Skin of body (tissue), 3 donors: ENCODE measurements at places on chromosomes 12 and 14. TPM values are rescaled to one million over a fixed set of nuclear protein-coding genes. Genes with fewer than 3 reads are reported as not detected.

ST8SIA1 gene
- total RNA-seq: 6.0 TPM

- no peak for DNase-seq
Observed at GRCh38 chr12:68508576-68508975, 102.1 kb upstream of the RAP1B start.

DNA sequence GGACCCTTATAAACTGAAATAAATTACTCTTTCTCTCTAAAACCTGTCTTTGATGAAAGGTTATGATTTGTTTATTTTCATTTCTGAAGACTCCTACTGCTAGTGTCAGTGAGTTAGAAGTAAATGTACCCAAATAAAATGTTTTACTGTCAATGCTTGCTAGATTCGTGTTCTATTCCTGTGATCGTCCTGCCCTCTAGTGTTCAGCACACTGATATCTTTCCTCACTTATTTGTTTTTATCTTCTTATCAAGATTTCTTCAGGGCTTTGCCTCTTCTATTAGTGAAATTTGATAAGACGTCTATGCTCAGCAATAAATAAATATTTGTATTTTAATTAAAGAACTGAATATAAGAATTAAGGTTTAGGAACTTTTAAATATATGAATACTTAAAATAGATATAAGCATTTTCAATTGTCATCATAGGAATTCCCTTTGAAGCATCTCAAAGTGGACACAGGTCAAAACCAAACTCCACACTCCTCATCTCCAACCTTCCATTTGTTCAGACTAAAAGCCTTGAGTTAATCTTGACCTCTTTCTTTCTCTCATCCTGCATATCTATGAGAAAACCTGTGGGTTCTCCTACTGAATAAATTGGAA lies 75.8 kb downstream of the C12orf50 start:
- DNase-seq: peak; percentile 30

DNA sequence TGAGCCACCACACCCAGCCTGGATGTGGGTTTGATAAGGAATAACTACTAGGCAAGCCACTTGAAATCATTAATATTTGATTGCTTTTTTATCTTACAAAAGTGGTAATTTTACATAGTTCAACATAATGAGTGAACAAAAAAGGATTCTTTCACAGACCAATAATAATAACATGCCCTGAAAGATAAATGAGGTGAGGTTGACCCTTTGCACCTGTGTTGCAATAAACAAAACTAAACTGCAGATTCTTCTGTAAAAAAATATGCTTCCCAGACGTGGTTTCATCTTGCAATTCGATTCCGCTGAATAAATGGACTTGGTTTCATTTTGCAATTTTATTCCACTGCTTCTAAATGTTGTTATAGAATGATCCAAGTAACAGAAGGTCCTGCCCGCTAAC lies 1514.9 kb upstream of the TMEM132C start:
- DNase-seq: no peak

DNA sequence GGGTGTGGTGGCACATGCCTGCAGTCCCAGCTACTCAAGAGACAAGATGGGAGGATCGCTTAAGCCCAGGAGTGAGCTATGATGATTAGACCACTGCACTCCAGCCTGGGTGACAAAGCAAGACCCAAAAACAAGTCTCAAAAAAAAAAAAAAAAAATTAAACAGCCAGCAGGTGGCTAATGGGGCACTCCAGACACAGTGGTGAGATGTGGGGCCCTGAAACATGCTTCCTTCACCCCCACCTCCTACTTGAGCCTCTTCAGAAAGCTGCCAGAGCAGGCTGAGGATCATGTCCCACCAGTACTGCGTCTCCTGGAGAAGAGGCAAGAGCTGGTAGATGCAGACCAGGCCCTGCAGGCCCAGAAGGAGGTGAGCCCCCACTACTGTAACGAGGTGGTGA lies 2.1 kb downstream of the CFAP73 start:
- no peak for DNase-seq

- DNase-seq: peak; percentile 37
Observed at GRCh38 chr12:113912760-113913329, 53.3 kb downstream of the RBM19 start.

GRCh38 chr12:119012179-119012578 lies 30.8 kb downstream of the SRRM4 start:
- DNase-seq: no peak

DNA sequence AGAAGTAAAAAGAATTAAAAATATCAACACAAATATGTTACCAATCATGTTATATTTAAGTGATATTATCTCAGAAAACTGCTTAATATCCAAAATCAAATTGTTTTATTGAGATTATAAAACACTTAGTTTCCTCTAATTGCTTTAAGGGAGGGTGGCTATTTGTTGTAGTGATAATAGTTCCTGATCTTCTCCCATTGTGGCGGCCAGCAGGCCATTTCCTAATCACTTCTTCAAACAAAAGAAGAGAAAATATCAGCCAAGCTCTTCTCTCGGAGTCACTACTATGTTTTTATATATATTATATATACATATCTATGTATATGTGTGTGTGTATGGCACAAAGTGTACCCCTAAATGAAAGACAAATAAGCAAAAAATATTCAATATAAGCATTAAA lies 31.5 kb downstream of the ERO1A start:
- DNase-seq: no peak

DNA sequence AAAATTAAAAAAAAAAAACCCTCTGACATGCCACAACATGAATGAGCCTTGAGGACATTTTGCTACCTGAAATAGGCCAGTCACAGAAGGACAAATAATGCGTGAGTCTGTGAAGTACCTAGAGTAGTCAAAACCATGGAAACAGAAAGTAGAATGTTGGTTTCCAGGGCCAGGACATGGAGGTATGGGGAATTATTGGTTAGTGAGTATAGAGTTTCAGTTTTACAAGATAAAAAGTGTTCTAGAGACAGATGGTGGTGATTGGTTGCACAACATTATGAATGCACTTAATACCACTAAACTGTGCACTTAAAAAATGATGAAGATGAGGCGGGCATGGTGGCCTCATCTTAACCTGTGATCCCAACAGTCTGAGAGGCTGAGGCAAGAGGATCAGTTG lies 47.6 kb upstream of the ZFP36L1 start:
- DNase-seq: no peak

RIPK3 gene
- 5.6 TPM for total RNA-seq

GRCh38 chr14:68950111-68950510 lies 29.0 kb downstream of the ACTN1 start:
- no peak for DNase-seq

HOXC10 gene
- 2.6 TPM for total RNA-seq

GRCh38 chr14:78697341-78697740 lies 527.2 kb downstream of the NRXN3 start:
- no peak for DNase-seq

HCAR2 gene
- total RNA-seq: 11.8 TPM

DNA sequence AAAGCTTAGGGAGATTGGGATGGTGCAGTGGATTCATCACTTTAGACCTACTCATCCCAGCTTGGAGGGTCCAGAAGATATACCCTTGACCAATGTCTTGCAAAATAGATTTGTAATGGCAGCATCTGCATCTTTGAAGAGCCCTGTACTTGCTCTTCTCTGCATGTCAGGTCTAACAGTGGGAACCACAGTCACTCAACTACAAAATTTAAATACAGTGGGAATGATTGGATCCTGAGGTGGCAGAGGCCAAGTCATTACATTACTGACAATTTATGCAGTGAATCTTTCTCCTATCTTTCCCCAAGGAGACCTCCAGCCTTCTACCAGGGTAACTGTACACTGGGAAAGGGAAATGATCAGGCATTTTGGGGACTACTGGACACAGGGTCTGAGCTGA lies 8.2 kb upstream of the RNASE9 start:
- no peak for DNase-seq

DNA sequence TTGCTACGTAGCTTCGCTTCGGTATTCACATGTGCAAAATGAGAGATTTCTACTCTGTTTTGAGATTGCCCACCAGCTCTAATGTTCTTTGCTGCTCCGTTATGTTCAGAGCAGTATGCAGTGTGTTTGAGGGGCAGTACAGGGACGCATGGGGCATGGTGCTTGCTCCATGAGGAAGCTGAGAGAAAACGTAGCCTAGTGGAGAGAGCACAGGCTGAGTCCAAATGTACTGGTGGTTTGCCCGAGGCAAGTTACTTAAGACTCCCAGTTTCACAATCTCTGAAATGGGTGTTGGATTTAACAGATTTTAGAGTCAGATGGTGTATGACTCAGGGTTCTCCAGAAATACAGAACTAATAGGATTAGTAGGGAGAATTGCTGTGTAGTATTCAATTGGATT lies 310.5 kb downstream of the ETNK1 start:
- DNase-seq: no peak

DIP2B gene
- total RNA-seq: 41.9 TPM

DNA sequence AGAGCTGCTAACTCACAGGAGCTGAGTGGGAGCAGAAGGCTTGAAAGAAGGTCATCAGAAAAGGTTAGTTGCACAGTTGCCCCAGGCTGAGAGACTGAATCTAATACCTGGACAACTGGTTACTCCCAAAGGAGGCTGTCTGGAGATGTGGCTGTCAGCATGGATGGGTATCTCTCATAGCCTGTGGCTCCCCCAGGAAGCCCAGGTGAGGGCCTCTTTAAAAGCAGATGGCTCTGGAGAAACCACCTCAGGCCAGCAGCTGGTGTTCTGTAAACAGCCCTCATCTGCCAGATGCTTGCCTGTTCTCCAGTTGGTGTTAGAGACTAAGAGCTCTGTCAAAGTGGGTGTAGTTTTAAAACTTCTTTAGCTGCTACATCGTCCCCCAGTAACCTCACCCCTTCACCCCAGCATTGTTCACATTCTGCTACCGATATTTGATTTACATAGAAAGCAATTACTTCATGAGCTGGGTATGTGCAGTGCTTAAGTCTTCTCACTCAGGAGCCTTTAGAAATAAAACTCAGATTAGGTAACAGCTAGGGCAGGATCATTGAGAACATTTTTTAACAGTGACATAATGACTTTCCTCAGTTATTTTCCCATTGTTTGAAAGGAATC lies 25.8 kb downstream of the DACT1 start:
- no peak for DNase-seq

KLRC3 gene
- 0.30 TPM for total RNA-seq

DPPA3 gene
- total RNA-seq: not detected

ZDHHC22 gene
- total RNA-seq: under 0.01 TPM
